ENCODE measurements at places on chromosomes 3 and 15.

- no peak overlapping the region for H3K27ac ChIP-seq
- DNase-seq, result no peak
- H3K4me1 ChIP-seq, result no peaks in the 10 kb centered on the region
- H3K27me3 ChIP-seq, result no peaks in the 10 kb centered on the region
Observed at GRCh38 chr3:50792568-50792967, 117.8 kb downstream of the DOCK3 start.

DNA sequence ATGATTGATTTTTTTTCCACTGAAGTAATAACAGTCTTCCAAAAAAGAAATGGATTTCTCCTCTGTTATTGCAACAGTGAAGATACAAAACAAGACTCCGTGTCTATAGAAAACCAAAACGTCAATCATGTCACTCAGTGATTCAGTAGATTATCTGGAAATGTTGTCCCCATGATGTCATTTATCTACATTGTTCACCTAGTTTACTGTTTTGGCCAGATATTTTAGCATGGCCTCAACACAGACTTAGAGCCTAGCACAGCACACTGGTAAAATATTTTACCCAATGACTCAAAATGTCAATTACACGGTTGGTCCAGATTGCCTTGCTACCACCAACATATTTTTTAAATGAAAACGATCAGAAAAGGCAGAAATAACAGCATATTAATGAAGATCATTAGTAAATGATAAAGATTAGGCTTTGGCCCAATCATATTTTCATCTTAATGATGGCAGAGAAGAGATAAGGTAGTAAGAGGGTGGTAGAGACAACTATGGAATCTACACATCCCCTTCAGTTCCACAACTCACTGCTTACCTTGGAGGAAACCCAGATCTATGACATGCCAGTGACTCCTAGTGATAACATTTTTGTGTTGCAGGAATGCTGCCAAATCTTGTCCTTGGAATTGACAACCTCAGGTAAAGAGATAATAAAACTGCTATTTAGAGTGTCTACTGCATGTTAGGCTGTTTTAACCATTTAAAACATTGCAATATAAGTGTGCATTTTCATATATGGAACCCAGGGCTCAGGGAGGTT is 347.7 kb upstream of the ARPP21 start:
- H3K27me3 ChIP-seq, result no peaks in the 10 kb centered on the region
- H3K27ac ChIP-seq, result no peak overlapping the region
- no peaks in the 10 kb centered on the region for H3K4me1 ChIP-seq
- no peak for DNase-seq

- no peaks in the 10 kb centered on the region for H3K27me3 ChIP-seq
- peaks cover 4% of the 10 kb centered on the region for H3K36me3 ChIP-seq
- no peak overlapping the region for H3K4me3 ChIP-seq
- H3K27ac ChIP-seq, result peak overlapping the region; percentile 65
- peak; percentile 48 for DNase-seq
Observed at GRCh38 chr3:125281381-125281780, 68.8 kb upstream of the SLC12A8 start.

GRCh38 chr3:101170062-101170771 is 150.2 kb downstream of the IMPG2 start:
- no peaks in the 10 kb centered on the region for H3K27me3 ChIP-seq
- no peak for DNase-seq
- no peak overlapping the region for H3K27ac ChIP-seq
- H3K36me3 ChIP-seq, result no peaks in the 10 kb centered on the region

GRCh38 chr3:56914646-56915045 is 112.9 kb upstream of the ARHGEF3 start:
- DNase-seq, result no peak
- H3K4me1 ChIP-seq, result no peaks in the 10 kb centered on the region
- no peak overlapping the region for H3K4me3 ChIP-seq
- no peak overlapping the region for H3K27ac ChIP-seq
- no peaks in the 10 kb centered on the region for H3K27me3 ChIP-seq

GRCh38 chr15:66917904-66918448 is 147.4 kb upstream of the SMAD3 start:
- H3K4me1 ChIP-seq, result no peaks in the 10 kb centered on the region
- H3K27ac ChIP-seq, result no peak overlapping the region
- no peak for DNase-seq
- H3K4me3 ChIP-seq, result no peak overlapping the region
- no peaks in the 10 kb centered on the region for H3K36me3 ChIP-seq

- H3K4me1 ChIP-seq, result no peaks in the 10 kb centered on the region
- no peak overlapping the region for H3K27ac ChIP-seq
- H3K4me3 ChIP-seq, result no peak overlapping the region
- no peak for DNase-seq
- H3K27me3 ChIP-seq, result no peaks in the 10 kb centered on the region
Observed at GRCh38 chr3:153397794-153398193, 235.8 kb downstream of the RAP2B start.

- H3K4me1 ChIP-seq, result no peaks in the 10 kb centered on the region
- H3K36me3 ChIP-seq, result peaks cover 6% of the 10 kb centered on the region
- no peaks in the 10 kb centered on the region for H3K27me3 ChIP-seq
Observed at GRCh38 chr3:52704611-52705437, 767 bp downstream of the GLT8D1 start.

DNA sequence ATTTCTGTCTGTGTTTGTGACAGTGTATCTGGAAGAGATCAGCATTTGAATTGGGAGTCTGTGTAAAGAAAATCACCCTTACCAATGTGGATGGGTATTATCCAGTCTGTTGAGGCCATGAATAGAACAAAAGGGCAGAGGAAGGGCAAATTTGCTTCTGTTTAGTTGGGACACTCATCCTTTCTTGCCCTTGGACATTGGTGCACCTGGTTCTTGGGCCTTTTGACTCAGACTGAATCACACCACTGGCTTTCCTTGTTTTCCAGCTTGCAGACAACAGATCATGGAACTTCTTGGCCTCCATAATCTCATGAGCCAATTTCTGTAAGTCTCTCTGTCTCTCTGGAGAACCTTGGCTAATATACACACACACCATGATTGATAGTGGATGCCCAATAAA is 164.4 kb upstream of the SGO1 start:
- no peaks in the 10 kb centered on the region for H3K4me1 ChIP-seq
- no peak overlapping the region for H3K4me3 ChIP-seq
- H3K27ac ChIP-seq, result no peak overlapping the region

DNA sequence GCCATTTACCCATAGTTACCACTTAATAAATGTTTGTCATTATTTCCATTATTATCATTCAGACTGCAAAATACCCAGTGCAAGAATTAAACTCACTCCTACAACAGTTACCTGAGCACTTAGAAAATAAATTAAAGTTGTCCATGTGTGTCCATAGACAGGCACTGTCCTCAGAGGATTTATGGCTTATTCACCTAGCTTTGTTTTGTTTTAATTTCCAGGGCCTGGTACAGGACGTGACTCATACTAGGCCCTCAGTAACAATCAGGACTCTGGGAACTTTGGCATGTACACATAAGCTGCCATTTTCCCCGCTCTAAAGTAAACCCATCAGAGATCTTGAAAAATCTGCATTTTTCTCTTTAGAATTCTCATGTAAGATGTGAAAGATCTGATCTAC is 458.5 kb upstream of the ARRDC4 start:
- H3K4me1 ChIP-seq, result no peaks in the 10 kb centered on the region
- H3K27me3 ChIP-seq, result no peaks in the 10 kb centered on the region
- DNase-seq, result no peak
- no peak overlapping the region for H3K27ac ChIP-seq

DNA sequence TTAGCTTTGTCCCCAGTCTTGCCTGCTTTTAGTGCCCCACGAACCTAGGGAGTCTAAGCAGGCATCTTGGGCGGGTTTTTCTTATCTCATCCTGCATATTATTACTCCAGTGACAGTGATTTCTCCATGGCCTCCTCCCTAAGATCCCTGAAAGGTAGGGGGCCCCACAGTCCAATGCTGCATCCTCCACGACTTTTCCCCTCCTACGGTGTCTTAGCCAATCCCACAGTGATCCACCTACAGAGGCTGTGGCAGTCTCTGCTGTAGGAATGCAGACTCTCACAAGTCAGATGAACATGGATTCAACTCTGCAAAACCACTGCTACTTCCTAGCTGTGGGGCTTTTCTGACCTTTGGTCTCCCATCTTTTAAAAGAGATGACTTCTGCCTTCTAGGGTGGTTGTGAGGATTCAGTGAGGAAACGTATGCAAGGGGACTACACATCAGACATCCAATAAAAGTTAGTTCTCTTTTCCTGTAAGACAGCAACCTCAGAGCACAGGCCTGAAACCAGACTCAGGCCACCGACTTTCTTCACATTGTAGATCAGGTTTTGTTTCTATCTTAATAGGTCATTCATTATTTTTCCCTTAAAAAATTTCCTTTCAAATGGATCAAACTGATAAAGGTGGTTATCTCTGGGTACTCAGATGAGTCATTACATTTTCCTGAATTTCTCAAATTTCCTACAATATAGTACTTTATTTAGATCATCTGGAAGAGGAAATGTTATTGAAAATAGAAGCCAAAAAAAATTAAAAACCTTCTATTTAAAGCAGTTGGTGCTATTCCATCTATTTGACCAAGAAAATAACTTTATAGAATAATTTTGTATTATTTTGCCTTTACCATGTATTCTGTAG is 23.2 kb downstream of the ILDR1 start:
- no peaks in the 10 kb centered on the region for H3K27me3 ChIP-seq
- no peaks in the 10 kb centered on the region for H3K36me3 ChIP-seq
- DNase-seq, result no peak
- peaks cover 6% of the 10 kb centered on the region for H3K4me1 ChIP-seq
- H3K27ac ChIP-seq, result no peak overlapping the region

DNA sequence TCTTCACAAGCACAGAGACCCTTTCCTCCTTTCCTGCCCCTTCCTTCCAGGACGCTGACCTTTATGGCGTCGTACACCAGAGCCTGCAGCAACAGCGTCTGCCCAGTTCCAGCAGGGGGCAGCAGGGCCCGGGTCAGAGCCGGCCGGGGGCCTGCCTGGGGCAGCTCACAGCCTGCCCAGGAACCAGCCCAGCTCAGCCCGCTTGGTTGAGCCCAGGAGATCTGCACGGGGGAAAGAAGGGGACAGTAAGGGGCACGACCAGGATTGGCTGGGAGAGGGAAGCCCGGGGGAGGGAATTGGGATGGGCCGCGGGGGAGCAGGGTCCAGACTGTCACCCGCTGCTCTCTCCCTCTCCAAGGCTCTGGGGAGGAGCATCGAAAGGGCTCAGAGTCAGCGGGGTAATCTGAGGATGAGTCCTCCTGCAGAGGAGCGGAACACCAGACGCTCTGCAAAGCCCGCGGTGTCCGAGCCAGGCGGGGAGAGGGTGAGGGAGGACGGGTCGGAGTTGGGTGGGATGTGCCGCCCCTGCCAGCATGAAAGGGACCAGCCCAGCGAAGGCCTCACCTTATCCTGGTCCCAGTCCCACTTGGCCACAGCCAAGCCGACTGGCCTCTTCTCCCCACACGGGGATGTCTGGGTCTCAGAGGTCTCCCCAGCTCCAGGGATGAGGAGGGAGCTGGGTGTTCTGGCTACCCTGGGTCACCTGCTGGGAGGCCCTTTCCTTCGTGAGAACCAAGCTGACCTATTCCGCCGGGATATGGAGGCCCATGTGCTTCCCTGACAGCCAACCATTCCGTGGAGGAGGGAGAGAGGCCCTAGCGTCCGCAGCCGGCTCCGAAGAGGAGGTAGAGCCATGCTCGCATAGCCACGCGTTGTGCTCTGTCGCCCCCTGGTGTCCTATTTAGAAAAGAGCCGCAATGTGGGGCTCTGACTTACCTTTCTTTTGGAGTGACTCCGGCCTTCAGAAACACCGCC is 7.4 kb upstream of the IGDCC3 start:
- DNase-seq, result peak; percentile 90
- H3K36me3 ChIP-seq, result no peaks in the 10 kb centered on the region
- peaks cover 9% of the 10 kb centered on the region for H3K4me1 ChIP-seq
- no peaks in the 10 kb centered on the region for H3K27me3 ChIP-seq
- no peak overlapping the region for H3K4me3 ChIP-seq
- no peak overlapping the region for H3K27ac ChIP-seq

- H3K4me1 ChIP-seq, result peaks cover 22% of the 10 kb centered on the region
- DNase-seq, result no peak
- no peak overlapping the region for H3K27ac ChIP-seq
- H3K4me3 ChIP-seq, result no peak overlapping the region
Observed at GRCh38 chr3:45008117-45008516, 18.0 kb upstream of the CLEC3B start.

Measured in A673 (cell line).